ENCODE measurements at places on chromosomes 5 and 9. TPM values are rescaled to one million over a fixed set of nuclear protein-coding genes. Genes with fewer than 3 reads are reported as not detected.

- no peak for DNase-seq
- no peaks in the 10 kb centered on the region for H3K4me1 ChIP-seq
- H3K4me3 ChIP-seq, result no peak overlapping the region
Measured at GRCh38 chr9:117470902-117471301, 56.0 kb upstream of the ASTN2 start.

DNA sequence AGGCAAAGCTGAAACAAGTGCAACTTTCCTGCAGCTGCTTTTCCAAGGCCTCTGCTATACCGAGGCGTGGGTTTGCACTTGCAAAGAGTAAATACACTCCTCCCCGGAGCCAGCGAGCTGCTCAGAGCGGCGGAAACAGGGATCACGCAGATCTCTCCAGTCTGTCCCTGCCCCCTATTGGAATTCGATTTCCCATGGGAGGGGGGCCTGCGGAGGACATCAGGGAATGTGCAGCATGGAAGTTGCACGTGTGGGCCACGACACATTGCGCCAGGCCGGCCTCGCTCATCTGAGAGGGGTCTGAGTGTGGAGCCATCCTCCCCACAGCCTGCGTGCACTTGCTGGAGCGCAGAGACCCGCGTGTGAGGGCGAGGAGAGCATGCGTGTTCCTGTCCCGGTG, 104.3 kb upstream of the PHYKPL start:
- H3K27me3 ChIP-seq, result no peaks in the 10 kb centered on the region
- H3K36me3 ChIP-seq, result no peaks in the 10 kb centered on the region
- DNase-seq, result no peak
- H3K27ac ChIP-seq, result no peak overlapping the region

- H3K27me3 ChIP-seq, result no peaks in the 10 kb centered on the region
- H3K4me1 ChIP-seq, result no peaks in the 10 kb centered on the region
- H3K4me3 ChIP-seq, result no peak overlapping the region
- DNase-seq, result no peak
- H3K36me3 ChIP-seq, result no peaks in the 10 kb centered on the region
- no peak overlapping the region for H3K27ac ChIP-seq
Measured at GRCh38 chr9:14715102-14715501, 7.4 kb downstream of the CER1 start.

GRCh38 chr5:118405650-118406061, 582.7 kb downstream of the DTWD2 start:
- no peak overlapping the region for H3K4me3 ChIP-seq
- DNase-seq, result no peak
- no peaks in the 10 kb centered on the region for H3K27me3 ChIP-seq

The LCN15 gene
- total RNA-seq, result not detected

GRCh38 chr9:133306242-133307204, 29.5 kb downstream of the SURF6 start:
- peaks cover 18% of the 10 kb centered on the region for H3K27me3 ChIP-seq
- H3K36me3 ChIP-seq, result no peaks in the 10 kb centered on the region
- no peak overlapping the region for H3K4me3 ChIP-seq
- no peak for DNase-seq
